ENCODE measurements at places on chromosomes 3 and 15. TPM values are rescaled to one million over a fixed set of nuclear protein-coding genes. Genes with fewer than 3 reads are reported as not detected.

GPR171 gene
- total RNA-seq = 0.62 TPM

SLC7A14 gene
- total RNA-seq = 0.24 TPM

NOX5 gene
- total RNA-seq = 10.7 TPM

TMIE gene
- total RNA-seq = 1.5 TPM
